ENCODE measurements at places on chromosomes 11 and 22.

GRCh38 chr11:65355013-65355775 lies 643 bp downstream of the TIGD3 start:
- DNase-seq = peak; percentile 78

- peak; percentile 88 for DNase-seq
These were observed 741 bp upstream of the MTA2 start for GRCh38 chr11:62602141-62603071.

- DNase-seq = no peak
These were observed 546.7 kb downstream of the CNTN5 start for GRCh38 chr11:99567334-99567956.

DNA sequence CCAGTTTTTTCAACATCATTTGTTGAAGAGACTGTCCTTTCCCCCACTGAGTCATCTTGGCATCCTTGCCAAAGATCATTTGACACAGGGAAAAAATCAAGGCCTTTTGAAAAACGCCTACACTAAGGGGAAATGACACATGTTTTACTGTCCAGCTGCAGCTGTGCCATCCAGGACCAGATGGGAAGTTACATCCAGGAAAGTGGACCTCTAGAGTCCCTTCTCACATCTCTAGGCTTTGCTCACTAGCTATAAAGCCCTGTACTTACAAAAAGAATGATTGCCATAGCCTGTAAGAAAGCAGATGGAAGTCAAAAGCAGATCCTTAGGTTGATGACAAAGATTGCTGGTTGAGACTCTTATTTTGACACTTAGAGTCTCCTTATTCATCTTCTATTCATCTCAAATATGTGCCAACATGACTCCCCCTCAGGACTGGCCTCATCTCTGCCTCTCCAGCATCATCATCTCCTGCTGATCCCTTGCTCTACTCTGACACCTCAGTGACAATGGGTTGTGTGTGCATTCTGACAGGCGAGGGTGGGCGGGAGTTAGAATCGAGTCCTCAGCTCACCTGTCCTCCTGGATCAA lies 22.8 kb downstream of the OSBP2 start:
- no peak for DNase-seq

GRCh38 chr11:115724666-115725065 lies 220.5 kb upstream of the CADM1 start:
- DNase-seq = no peak

DNA sequence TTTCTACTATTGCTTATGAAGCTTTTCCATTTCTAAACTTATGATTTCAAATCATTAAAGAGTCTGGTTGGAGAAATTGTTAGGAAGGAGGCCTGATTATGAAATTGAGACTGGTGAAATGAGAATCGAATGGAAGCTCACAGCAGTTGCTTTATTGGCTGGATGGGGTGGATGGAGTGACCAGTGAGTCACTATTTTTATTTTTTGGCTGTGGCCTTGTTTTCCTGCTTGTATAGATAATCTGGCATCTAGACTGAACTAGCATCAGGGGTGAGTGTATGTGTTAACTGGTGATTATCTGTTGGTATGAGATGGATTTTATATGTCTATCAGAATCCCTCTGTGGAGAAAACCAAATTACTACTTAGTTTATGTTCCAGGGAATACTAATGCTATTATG lies 36.2 kb downstream of the UVRAG start:
- no peak for DNase-seq

DNA sequence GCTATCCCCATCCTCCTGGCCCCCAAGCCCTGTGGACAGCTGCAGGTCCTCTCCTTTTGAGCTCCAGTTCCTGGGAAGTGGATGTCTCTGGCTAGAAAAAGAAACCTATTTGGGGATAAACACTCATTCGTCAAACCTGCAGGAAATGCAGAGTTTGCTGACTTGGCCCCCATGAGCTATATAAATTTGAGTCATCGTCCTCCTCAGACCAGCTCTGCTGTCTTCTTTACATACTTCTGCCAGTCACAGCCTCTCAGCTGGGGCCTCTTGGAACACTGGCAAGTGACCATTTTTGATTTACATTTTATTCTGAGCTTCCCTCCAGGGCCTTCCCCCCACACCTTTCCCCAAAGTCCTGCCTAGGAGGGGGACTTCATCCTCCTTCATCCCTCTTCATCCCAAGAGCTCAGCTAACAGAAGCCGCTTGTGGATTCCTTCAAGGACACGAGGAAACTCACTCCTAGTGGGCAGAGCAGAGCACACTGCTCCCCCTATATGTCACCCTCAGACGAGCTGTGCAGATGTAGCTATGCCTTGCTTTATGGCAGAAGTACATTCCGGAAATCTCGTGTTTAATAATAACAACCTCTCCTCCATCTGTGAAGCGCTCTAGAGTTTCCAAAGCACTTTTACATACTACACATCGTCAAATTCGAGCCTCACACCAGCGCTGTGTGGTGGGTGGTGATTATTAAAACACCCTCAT lies 131.8 kb downstream of the FEZ1 start:
- no peak for DNase-seq

GRCh38 chr22:30422481-30423300 lies 2.9 kb upstream of the MTFP1 start:
- peak; percentile 92 for DNase-seq

GRCh38 chr11:60281485-60281884 lies 1.0 kb downstream of the MS4A4A start:
- DNase-seq = no peak

DNA sequence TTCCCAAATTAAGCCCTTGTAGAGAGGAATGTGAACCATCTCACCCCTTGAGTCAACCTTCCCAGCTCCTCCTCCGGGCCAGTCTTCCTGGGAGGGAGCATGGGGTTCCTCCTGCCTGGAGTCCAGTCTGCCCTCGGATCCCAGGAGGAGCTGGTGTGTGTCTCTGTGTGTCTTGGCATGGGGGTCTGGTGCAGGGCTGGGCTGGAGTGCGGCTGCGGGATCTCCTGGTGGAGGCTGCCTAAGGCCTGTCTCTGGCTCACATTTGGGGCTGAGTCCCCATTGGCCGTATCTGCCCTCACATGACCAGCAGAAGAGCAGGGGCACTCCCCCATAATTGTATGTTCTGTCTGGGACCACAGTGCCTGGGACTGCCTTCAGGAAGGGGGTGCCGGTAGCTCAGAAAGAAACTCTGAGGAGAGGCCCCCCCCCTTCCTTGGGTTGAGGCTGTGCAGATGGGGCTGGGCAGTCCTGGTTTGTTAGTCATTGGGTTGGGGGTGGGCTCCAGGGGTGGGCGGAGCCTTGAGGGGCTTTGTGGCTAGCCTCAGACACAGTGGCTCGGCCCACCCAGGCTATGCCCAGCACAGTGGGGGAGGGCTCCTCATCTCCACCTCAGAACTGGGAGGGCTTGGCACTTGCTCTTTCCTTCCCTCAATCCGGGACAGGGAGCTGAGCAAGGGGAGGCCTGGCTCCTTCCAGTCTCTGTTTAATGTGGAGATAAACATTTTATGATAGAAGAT lies 2.9 kb downstream of the C1QTNF5 start:
- peak; percentile 90 for DNase-seq

GRCh38 chr11:10519630-10520029 lies 21.4 kb downstream of the RNF141 start:
- DNase-seq = no peak

- DNase-seq = peak; percentile 58
These were observed 34.3 kb upstream of the GAL start for GRCh38 chr11:68649851-68650555.

GRCh38 chr11:3030289-3031070 lies 26.7 kb downstream of the CARS1 start:
- DNase-seq = no peak

DNA sequence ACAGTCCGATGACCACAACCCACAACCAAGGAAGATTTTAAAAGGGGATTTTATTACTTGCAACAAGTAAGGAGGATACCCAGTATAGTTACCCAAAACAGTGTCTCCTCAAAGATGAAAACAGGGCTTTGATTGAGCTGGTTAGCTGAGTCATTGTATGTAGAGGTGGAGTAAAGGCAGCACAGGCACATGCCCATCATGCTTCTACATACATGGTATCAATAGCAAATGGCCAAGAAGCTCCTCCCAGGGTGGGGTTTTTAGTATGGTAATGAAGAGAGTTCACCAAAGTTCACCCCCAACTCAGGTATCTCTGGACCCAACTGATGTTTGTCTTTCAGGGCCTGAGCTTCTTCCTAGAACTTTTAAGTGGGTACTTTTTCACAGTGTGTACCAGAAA lies 157.1 kb upstream of the CEP126 start:
- DNase-seq = no peak

GRCh38 chr11:122744357-122744756 lies 88.8 kb downstream of the UBASH3B start:
- no peak for DNase-seq

GRCh38 chr11:59669611-59670009 lies 773 bp upstream of the PATL1 start:
- no peak for DNase-seq

DNA sequence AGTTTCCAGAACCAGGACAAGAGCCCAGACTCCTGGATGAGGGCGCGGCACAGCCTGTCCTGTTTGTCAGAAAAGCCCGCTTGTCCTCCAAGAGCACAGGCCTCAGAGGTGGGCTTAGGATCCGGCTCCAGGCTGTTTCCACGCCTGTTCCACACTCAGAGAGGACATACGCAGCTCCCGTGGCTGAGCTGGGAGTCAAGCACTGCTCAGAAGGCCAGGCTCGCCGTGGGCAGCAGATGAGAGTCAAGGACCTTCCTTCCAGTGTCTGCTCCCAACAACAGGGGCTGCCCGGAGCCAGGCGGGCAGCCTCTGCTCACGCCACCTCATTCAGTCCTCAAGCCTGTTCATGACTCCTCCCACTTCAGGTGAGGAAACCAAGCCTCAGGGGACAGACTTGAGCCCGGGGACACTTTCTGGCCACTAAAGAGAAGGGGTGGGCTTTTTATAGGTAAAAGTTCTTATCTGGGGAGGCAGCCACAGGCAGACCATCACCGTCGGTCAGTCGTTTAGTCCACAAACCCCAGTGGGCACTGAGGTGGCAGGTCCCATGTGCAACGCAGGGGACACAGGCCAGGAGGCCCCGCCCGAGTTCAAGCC lies 3.8 kb downstream of the CYB5R3 start:
- no peak for DNase-seq

GRCh38 chr22:19747551-19747950 lies 13.0 kb upstream of the TBX1 start:
- no peak for DNase-seq

DNA sequence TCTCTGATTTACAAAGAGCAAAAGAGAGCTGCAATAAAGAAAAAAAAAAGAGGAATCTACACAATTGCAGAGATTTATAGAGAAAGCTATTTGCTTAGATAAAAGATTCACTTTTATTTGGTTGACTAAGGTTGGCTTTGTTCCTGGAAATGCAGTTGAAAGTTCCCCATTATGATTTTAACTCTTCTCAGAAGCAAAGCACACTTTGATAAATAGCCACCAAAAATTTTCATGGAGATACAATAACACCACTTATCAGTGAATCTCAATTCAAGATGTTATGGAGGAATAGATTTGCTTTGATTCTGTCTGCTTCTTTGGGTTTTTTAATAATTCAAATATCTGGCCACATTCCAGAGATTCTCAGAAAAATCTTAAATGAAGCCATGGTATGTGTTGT lies 88.5 kb upstream of the ANO3 start:
- DNase-seq = no peak

DNA sequence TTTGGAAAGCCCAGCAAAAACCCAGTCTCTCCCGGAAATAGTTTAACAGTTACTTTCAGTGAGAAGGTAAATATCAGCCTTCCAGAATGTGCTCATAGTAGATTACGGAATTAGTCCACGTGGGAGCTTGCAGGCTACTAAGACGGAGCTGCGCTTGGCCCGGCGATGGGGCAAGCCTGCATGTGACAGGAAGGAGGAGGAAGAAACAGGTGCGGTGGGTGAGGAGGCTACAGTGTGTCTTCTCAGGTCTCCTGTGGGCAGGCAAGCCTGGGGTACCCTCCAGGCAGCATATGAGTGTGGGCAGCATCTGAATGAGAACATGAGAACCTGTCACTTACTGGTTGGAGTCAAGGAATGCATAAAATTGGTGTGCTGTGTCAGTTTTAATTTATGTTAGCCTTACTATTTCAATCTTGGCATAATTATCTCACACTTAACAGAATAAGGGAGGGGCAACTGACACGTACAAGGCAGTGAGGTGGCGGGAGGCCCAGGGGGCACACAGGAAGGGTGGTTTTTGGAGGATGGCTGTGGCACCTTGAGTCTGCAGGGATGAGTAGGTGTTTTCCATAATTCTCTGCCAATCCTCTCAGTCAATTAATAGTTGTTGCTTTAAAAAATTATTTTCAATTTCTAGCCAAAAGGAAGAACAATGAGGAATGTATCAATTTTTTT lies 35.7 kb downstream of the CLMP start:
- no peak for DNase-seq

DNA sequence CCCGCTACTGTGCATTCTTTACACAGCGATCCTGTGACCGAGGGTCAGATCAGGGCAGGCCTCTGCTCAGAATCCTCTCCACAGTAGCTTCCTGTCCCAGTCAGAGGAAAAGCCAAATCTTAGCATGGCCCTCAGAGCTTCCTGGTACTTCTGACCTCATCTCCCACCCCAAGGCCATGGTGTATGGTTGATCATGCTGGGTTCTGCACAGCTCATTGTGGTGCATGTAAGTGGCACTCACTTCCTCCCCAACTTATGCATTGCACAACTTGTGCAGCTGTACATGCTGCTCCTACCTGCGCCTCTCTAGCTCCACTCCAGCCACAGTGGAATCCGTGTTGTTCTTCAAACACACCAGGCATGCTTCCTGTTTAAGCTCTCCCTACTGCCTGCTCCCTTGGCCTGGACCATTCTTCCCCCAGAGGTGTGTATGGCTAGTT lies 20.3 kb downstream of the BMAL1 start:
- no peak for DNase-seq

GRCh38 chr11:128592454-128592853 lies 5.1 kb upstream of the ETS1 start:
- no peak for DNase-seq

- DNase-seq = peak; percentile 54
These were observed 1.5 kb downstream of the SIDT2 start for GRCh38 chr11:117180020-117180419.

DNA sequence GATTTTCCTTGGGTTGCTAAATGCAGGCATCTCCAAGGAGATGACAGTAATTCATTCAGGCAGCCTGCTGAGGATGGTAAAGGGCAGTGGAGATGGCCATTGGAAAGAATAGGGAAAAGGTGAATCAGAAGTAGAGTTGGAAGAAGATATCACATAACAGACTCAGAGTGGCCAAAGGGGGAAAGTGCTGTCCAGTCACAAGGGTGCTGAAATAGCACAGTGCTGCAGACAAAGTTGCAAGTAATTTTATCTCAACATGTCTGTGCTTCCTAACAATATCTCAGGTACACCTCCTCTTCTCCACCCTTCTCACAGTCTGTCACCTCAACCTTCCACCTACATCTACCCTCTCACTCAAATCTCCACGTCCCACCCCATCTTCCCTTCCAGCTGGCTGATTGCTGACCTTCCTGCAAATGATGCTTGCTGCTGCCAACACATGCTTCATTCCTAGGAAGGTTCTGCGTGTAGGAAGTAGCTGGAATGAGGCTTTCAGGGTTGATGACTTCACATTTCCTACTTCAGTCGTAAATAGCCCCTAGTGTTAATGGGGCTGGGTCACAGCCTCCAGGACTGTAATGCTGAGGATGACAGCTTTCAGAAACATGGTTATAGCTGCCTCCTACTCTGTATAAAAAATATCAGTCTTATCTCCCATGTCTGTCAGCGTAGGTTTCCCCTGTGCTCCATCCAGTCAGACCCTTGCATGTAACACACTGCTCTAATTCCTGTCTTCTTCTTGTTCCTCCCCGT lies 123.9 kb downstream of the CTNND1 start:
- peak; percentile 78 for DNase-seq

Measured in endodermal cell (in vitro differentiated cells).